ENCODE measurements at places on chromosomes 12 and 14.

GRCh38 chr12:12182703-12183365 lies 84.0 kb downstream of the LRP6 start:
- DNase-seq: no peak

DNA sequence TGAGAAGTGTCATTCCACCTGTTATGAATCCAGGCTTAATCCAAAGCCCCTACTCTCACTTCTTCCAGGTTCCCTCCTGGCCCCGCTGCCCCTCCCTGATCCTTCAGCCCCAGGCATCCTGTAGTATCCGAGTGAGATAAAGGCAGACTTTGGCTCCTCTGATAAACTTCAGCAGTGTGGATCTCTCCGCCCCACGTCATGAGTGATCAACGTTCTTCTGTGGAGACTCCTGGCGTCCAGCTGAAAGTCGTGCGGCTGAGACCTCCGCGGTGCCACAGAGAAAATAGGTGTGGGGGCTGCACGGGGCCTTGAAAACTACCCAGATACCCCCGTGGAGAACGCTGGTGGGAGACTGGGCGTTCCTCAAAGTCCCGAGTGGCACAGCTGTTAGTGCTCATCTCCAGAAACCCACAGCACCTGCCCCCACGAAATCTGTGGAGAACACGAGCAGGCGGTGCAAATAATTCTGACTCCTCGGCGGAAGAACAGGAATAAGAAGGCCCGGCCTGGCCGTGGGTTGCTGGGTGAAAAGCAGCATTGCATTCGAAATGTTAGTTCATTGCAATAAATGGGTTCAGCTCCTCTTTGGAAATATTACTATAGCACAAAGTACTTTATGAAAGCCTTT lies 180.0 kb upstream of the RGS6 start:
- no peak for DNase-seq

DNA sequence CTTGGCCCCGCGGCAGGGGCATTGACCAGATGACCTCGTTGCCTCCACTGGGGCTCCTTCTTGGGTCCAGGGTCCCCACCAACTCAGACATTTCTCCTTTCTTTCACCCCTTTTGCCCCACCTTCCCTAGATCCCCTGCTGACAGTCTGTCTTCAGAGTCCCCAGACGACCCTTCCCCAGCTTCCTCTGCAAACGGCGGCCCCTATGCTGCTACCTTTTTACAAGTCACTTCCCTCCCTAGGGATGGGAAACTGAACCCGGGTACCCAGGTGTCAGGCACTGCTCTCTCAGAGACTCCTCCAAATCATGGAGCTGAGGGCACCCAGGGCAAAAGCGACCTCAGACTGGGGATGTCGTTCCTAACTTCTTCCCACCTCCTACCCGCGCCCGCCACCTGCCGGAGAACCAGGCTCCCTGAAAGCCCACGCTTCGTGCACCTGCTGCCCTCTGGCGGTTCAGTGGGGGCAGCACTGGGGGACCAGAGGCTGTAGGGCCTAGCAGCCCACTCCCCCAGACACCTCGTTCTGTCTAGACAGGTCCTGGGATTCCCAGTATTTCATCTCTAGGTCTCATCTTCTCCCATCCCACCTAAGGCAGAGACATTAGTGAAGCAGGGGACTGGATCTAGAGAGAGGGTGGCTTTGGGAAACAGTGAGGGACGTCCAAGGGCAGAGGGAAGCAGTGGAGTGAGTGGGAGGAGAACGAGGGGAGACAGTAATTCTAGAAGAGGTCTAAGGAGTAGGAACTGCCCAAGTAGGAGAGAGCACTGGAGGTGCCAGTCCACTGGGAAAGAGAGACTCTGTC lies 4.9 kb downstream of the ZNF385A start:
- DNase-seq: peak; percentile 94

- DNase-seq: no peak
These were observed 70.7 kb downstream of the NOVA1 start for GRCh38 chr14:26527095-26527494.

DNA sequence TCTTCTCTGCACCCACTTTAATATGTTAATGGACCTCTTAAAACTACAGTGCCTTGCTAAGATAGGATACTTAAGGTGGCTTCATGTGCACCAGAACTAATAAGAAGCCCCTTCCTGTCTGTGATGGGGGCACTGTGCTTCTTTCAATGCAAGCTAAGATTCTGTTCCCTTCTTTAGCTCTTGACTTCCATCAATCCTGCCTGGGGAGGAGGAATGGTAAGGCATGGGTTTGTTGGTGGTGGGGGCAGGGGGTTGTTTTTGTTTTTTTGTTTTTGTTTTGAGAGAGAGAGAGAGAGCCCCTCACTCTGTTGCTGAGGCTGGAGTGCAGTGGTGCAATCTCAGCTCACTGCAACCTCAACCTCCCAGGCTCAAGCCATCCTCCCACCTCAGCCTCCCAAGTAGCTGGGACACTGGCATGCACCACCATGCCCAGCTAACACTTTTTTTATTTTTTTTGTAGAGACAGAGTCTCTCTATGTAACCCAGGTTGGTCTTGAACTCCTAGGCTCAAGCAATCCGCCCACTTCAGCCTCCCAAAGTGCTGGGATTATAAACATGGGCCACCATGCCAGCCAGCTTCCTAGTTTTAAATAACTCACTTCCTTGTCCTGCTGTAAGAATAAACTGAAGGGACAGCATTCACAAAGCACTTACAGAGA lies 4.5 kb upstream of the KRT3 start:
- no peak for DNase-seq

- peak; percentile 59 for DNase-seq
These were observed 594 bp downstream of the ZCCHC8 start for GRCh38 chr12:122499991-122500684.

GRCh38 chr12:92028441-92028709 lies 117.3 kb downstream of the BTG1 start:
- no peak for DNase-seq

DNA sequence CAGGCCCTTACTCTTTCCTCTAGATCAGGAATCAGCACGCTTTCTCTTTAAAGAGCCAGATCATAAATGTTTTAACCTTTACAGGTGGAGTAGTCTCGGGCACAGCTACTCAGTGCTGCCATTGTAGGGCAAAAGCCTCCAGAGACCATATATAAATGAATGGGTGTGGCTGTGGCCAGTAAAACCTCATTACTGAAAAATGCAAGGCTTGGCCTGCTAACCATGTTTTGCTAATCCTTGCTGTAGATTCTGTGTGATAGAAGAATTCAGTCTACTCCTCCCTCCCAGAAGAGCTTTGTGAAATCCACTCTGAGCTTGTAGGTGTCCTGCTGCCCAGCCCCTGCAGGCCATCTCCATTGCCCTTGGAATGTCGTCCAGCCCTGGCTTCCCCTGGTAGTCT lies 58.1 kb downstream of the HSP90AA1 start:
- no peak for DNase-seq

- peak; percentile 52 for DNase-seq
These were observed 498 bp downstream of the GPR132 start for GRCh38 chr14:105064721-105065143.

DNA sequence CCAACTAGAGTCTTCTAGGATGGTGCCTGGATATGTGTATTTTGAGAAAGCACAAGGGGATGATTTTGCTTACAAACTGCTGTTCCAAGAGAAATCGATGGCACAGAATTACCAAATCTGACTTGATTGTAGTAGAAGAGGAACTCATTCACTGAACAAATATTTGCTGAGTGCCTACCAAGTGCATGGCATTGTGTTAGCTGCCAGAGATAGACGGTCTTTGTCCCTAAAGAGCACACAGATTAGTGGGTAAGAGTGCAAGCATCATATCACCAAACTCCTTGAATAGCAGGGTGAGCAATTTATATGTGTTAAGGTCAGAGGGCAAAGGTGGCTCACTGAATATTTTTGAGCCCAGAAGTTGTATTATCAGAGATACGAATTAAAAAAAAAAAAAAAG lies 3.5 kb upstream of the FOXN3 start:
- DNase-seq: no peak

DNA sequence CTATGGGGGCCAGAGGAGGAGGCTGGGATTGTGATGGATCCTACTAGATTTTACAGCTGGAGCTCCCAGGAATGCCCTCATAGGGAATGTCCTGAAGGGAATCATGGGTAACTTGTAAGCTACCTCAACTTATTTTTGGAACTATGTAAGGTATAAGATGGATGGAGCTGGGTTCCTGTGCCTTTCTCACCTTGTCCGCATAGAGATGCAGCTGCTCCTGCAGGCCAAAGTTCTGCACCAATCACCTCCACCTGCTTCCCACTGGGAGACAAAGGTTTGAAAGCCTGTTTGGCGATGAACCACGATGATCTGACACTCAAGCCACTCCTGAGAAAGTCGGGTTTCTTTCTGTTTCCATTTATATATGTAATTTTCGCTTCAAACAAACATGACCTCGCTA lies 648 bp upstream of the AKAP5 start:
- peak; percentile 69 for DNase-seq

GRCh38 chr12:92602476-92602875 lies 100.3 kb upstream of the PLEKHG7 start:
- peak; percentile 45 for DNase-seq

GRCh38 chr12:102728506-102729242 lies 188.4 kb downstream of the PAH start:
- DNase-seq: no peak

DNA sequence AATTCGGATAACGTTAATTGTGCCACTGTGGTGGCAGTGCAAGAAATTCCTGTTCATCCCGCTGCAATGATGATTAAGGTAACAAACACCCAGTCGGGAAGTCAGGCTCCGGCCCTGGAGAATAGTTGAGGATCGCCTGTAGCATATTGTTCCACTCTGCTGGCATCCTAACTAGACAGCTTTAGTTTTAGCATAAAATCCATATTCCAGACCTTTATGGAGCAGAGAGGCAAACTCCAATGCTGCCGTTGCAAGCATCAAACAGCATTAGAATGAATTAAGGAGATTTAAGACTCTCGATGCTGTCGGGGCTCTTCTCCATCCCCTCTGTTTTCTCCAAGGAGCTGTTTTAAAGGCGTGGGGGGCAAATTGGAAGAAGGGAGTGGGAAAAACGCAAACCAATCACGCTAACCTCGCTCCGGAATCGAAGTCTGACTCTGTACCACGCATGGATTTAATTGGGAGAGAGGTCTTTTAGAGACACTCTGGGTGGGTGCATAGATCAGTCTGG lies 660.4 kb downstream of the VRK1 start:
- DNase-seq: no peak

DNA sequence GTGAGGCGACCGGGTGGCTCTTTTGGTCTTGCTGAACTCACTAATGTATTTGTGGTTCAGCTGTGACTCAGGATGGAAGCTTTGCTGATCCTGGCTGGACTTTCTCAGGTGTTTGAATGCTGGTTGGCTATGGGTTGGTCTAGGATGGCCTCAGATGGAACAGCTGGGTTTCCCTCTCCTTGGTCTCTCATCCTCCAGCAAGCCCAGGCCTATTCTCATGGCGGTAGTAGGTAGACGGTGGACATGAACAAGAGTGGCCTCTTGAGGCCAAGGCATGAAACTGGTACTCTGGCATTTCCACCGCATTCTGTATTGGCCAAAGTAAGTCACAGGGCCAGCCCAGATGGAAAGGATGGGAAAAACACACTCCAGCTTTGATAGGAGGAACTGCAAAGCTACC lies 11.8 kb upstream of the POLR3B start:
- peak; percentile 27 for DNase-seq

GRCh38 chr14:100434911-100435438 lies 111.8 kb downstream of the SLC25A47 start:
- DNase-seq: peak; percentile 41

DNA sequence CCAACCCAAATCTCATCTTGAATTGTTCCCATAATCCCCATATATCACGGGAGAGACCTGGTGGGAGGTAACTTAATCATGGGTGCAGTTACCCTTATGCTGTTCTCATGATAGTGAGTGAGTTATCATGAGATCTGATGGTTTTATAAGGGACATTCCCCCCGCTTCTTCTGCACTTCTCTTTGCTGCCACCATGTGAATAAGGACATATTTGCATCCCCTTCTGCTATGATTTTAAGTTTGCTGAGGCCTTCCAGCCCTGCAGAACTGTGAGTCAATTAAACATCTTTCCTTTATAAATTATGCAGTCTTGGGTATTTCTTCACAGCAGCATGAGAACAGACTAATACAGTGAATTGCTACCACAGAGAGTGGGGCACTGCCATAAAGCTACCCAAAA lies 179.1 kb downstream of the LRIG3 start:
- DNase-seq: no peak

DNA sequence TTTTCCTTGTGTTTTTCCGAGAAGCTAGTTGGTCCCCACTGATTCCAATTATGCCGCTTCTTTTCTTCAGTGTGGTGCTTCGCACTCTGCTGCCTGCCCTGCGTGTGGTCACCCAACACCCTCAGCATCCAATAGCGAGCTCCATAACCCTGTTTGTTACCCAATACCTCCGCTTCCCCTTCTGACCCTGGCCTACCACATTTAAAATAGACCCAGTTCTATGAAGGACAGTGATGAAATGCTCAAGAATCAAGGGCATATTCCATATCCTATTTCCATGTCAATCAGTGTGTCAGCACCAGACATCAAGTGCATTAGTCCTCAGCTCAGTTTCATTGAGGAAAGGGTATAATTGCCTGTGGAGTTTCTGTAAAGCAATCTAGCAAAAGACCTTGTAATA lies 9.5 kb downstream of the NDRG2 start:
- DNase-seq: no peak

DNA sequence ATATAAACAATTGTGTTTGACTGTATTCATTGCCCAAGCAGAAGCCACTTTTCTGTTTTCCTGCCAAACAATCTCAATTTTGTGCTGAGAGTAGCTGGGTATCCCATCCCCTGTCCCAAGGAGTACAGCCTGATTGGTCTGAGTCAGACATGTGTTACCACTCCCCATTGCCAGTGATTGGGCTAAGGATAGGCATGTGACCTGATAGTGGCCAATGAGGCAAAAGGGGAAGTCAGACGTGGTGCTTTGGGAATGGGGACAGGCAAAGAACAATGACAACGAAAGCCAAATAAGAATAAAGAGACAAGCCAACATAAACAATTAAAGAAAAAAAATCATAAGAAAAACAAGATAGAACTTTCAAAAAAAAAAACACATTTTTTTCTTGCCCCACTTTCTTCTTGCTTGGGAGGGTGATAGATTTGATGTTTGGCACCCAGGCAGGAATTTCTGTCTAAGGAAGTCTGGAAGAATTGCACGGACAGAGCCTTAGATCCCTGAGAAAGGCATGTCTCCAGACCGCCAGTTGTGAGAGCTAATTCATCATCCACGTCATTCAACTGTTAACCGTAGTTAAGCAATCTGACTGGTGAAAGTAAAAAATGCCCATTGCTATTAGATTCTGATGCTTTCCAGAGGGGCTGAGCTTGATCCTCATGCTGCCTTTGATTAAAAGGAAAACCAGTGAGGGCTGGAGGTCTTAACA lies 626.6 kb upstream of the TMEM132C start:
- no peak for DNase-seq

Data from HTR-8/SVneo (cell line).